ENCODE measurements at places on chromosomes 7 and 10.

- DNase-seq = no peak
Observed at GRCh38 chr7:29084832-29085231, 61.5 kb downstream of the CPVL start.

GRCh38 chr7:142413280-142414000 lies 155.6 kb upstream of the PRSS58 start:
- no peak for DNase-seq

DNA sequence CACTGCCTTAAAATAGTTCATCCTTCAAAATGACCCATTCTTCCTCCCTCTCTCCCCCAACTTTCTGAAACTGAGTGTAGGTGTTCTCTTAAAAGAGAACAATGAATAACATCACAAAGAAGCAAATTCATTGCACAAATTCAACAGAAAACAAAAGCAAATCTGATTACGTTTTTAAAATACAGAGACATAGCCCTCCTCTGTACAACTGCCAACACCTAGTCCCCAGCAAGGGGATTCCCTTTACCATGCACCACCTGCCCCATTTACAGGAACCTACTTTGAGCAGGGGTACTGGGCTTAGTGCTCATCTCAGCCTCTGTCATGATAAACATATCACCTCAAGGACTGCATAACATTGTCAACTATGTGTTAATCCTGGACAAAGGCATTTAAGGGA lies 302.8 kb upstream of the AOAH start:
- DNase-seq = no peak

- DNase-seq = no peak
Observed at GRCh38 chr7:37061849-37062559, 337.7 kb upstream of the AOAH start.

DNA sequence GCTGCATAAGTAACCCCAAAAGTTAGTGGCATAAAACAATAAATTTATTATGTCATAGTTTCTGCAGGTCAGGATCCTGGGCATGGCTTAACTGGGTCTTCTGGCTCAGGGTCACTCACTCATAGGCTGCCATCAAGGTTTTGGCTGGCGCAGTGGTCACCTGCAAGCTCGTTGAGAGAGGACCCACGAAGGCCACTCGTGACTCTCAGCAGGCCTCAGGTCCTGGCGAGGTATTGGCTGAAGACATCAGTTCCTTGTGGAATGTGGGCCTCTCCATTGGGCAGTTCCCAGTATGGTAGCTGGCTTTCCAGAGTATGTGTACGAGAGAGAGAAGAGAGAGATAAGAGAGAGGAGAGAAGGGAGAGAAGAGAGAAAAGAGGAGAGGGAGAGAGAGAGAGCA lies 138.3 kb upstream of the KLF14 start:
- no peak for DNase-seq

DNA sequence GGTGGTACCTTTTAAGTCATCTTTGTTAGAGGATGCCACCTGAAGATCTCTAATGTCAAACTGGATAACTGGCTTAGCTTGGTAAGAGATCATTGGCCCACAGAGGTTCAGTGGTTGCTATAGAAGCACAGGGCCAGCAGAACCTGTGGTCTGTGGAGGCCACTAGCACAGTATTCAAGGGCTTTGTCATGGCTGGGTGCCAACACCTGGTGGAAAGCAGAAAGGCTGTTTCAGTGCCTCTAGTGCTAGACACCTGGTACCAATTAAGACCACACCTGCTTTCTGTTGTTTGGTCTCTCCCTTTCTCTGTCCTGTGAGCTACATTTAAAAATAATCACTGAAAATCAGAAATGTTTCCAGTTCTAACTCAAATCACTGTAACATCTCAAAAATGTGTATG lies 10.0 kb upstream of the PCGF5 start:
- DNase-seq = no peak

Data from fibroblast of skin of left quadriceps (primary cell).